ENCODE measurements at places on chromosomes 13 and 19. TPM values are rescaled to one million over a fixed set of nuclear protein-coding genes. Genes with fewer than 3 reads are reported as not detected.

DNA sequence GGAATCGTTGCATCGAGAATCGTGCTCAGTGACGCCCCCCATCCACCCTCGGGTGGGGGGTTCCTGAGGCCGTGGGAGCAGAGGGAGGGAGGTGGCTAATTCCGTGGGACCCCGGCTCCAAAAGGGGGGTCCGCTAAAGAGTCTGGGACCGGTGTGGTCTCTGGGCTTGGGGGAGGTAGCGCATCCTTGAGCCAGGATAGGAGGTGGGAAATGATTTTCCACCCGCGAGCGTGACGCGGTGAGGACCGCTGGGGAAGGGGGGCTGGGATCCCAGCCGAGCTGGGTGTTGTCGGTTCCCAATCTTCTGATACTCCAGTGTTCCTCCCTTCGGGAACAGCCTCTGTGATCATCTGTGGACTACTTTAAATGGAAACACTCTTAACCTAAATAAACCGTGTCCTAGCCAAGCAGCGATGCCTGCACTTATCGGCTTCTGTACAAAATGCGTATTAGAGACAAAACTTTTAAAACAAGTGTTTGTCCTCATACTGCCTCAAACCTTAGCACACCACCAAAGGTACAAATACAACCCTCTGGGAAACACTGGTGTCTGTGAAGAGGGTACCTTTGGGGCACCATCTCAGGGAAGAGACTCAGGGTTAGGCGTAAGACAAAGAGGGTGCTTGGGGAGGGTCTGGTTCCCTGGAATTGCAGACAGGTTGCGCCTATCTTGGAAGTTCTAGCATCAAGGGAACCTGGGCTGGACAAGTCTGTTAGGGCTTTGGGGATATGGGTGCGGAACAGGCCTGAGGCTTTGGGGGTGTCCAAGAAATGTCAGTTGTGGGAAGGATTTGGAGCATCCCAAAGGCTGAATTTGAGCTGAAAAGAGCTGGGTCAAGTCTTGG, 16.0 kb downstream of the KCNC3 start:
- no peak for DNase-seq

GRCh38 chr13:45879666-45880065, 28.1 kb upstream of the SIAH3 start:
- no peak for DNase-seq

DNA sequence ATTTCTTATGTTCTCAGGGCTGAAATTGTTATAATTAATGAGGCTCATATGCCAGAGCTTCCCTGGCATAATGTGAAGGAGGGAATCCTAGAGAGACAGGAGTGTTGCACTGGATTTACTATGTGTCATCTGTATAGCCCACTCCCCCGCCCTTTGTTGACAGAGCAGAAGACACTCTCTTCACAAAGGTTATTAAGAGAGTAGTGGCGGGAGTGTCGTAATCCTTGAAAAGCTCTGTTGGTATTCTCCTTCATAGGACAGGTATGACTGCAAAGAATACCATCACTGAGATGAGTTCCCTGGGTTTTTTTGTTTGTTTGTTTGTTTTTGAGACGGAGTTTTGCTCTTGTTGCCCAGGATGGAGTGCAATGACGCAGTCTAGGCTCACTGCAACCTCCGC, 14.0 kb downstream of the ZNF121 start:
- no peak for DNase-seq

DNA sequence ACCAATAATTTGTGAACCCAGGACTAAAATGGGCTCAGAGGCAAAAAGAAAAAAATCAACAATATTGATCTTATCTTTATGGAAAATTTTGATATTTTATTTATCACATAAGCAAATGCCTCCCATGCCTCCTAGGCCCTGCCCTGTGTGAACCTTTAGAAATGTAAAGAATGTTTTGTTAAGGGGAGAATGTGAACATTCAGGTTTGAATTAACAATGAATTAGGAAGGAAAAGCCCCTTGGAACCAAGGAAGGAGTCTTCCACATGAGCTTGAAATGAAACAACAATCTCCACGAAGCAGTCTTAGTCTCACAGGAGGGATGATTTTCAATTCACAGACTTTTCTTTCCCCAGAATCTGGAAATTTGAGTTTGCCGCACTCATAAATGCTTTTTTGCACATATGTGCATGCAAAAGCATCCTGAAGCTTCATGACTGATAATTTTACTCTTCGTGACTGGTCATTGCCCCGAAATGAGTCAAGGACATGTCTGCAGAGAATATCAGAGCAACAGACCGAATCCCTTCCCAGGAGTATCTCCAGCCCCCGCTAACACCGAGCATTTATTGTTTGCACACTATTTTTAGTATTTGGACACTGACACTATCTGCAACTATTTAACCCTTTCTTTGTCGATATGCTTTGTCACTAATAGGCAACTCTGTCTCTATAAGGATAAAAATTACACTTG, 135.2 kb downstream of the DCT start:
- peak; percentile 57 for DNase-seq

DNA sequence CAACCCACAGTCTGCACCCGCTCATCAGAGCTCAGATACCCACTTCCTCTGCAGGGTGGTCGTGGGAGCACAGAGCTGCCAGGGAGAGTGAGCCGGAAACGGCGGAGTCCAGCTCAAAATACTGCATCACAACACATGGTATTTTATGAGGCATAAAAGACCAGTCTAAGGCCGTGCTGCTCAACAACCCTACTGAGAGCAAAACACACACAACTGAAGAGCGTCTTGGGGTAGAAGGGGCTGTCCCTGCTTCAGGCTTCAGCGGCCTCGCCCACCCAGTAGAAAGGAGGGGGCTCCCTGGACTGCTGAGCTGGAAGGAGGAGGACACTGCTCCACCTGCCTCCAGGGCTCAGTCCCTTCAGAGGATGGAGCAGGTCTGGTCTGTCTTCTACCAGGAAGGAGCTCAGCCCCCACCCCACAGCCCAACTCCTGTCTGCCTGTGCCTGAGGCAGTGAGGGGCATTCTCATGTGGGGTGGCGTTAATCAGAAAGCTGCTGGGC, 36.9 kb downstream of the NAXD start:
- no peak for DNase-seq

DNA sequence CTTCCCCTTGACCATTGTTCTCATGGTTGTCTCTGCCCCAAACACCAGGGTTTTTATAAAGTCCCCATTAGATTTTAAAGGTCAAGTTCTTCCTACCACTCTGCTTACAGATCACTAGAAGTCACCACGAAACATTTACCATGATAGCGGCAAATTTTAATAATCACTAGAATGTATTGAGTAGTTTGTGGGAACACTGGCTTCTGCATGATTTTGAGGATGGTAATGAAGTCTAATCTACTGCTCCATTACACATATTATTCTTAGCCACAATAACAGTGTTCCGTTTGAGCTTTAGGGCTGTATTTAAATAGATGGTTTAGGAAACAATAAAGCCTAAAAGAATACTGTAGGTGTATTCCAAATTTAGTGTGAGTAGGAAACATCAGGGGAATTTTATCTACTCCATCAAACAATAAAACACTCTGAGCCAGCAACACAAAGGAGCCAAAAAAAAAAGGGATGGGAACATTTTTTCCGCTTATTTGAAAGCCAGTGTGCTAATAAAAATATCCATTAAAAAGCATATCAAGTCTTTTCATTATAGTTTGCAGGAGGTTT, 49.7 kb downstream of the KLF12 start:
- no peak for DNase-seq

DNA sequence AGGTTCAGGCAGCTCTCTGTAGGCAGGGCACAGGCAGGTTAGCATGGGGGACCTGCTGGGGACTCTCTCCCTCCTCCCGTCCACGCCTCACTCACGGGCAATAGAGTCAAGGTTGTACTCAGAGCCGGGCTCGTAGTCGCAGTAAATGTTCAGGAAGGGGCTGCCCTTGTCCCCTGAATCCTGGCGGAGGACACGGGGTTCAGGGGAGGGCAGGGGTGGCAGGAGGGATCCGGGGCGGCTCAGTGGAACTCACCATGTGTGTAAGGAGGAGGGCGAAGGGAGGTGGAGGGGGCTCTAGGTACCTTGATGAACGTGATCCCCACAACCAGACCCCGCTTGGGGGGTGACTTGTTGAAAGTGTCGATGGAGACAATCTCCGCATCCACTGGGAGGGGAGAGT, 819 bp downstream of the KPTN start:
- no peak for DNase-seq

DNA sequence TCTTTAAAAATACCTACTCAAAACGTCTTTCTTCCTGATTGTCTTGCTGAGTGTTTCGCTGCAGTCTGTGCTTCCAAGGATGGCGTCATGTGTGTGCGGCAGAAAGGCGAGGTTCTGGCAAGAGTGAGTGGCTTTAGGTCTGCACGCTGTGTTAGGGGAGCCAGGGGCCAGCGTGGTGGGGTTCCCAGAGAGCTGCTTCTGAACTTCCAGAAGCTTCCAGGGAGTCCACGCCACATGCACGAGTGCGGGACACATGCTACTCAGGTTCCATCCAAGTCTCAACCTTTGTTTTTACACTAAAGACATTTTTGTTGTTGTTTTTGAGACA, 67.9 kb downstream of the ATP11A start:
- no peak for DNase-seq

- DNase-seq = no peak
These were observed 3.3 kb downstream of the REX1BD start for GRCh38 chr19:18591735-18592385.

- no peak for DNase-seq
These were observed 4.4 kb upstream of the TUBA3C start for GRCh38 chr13:19185865-19186645.

- DNase-seq = no peak
These were observed 96.9 kb upstream of the OXGR1 start for GRCh38 chr13:97091196-97091595.

DNA sequence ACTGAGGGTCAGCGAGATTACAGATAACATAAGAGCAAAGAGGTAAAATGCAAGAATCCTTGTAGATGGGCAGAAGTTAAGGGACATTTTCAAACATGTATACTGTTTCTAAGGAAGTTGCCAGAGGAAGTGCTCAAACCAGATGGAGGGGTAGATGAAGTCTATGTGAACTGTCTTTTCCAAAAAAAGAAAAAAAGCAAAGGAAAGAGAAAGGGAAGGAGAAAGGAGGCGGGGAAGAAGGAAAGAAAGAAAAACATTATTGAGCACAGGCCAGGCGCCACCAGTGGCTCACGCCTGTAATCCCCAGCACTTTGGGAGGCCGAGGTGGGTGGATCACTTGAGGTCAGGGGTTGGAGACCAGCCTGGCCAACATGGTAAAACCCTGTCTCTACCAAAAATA, 5.3 kb downstream of the DMAC2 start:
- no peak for DNase-seq

DNA sequence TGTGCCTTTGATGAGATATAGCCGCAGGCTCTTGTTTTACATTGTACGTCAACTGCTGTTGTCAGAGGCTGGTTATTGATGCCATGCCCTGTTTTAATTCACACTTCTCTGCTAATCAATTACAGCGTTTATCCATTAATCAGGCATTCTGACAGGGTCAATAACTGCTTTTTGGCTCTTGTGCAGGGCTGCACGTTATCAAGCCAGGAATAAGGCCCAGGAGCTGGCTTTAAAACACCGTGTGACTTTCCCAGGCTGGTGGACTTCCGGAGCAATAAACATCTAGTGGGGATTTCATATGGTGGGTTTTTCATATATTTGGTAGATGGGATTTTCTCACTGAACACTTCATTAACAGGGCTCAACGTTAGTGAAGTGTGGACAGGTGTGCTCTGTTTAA, 221.7 kb downstream of the TM9SF2 start:
- DNase-seq = no peak

- peak; percentile 80 for DNase-seq
These were observed 5.8 kb upstream of the ONECUT3 start for GRCh38 chr19:1747285-1748114.

DNA sequence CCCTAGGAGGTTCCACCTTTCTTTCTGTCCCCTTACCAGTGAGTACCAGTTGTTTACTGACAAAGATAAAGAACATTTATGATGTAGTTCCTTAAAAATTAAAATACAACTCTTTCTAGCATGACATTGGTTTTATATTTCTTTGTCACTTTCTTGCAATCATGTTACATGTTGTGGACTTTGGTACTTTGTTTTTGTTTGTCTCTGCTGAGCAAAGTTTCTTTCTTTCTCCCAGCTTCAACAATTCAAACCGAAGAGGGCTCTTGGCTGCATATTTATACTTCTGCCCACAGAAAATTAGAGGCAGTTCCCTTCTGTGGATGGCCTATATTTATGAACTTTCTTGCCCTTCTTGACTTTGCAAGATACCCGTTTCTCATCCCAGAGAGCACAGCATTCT, 201.2 kb downstream of the MTUS2 start:
- no peak for DNase-seq

DNA sequence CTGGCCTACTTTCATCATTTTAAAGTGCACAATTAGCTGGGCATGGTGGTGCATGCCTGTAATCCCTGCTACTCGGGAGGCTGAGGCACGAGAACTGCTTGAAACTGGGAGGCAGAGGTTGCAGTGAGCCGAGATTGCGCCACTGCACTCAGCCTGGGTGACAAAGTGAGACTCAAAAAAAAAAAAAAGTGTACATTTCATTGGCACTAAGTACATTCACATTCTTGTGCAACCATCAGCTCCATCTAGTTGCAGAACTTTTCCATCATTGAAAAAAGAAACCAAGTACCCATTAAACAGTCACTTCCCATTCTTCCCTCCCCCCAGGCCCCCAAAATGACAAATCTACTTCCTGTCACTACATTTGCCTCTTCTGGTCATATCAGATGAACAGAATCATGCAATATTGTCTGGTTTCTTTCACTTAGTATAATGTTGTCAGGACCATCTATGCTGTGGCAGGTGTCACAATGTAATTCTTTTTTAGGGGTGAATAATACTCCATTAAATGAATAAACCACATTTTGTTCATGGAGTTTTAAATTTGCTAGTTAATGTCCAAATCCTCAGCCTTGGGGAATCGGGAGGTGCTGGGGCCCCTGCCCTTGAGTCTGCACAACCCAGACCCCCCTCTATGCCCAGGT, 7.4 kb upstream of the SIGLEC11 start:
- DNase-seq = no peak

- peak; percentile 100 for DNase-seq
These were observed 135.2 kb downstream of the TSHZ3 start for GRCh38 chr19:31214086-31214485.

DNA sequence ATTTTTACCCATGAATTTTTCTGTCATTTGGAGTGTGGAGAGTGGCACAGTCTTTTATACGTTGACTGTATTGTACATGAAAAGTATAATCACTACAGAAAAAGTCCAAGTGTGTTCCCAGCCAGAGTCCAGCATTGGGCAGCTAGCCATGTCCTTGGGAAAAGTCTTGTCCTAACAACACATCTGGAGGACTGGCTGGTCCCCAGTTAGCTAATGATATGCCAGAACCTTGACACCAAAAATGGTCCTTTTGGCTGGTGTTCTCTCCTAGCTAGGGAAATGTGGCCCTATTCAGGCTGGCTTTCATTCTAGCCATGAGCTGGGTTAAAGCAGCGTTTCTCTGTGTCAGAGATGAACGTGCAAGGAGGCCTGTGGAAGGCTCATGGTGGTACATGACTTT, 98.9 kb downstream of the ESD start:
- no peak for DNase-seq

GRCh38 chr19:41997121-41997850, 3.3 kb upstream of the ATP1A3 start:
- DNase-seq = peak; percentile 22

NAXD gene
- total RNA-seq = 10.2 TPM

SULT2B1 gene
- not detected for total RNA-seq

RNF113B gene
- total RNA-seq = not detected

NCAN gene
- total RNA-seq = not detected

CGB1 gene
- total RNA-seq = not detected

SHANK1 gene
- 4.7 TPM for total RNA-seq

ZSCAN22 gene
- 2.5 TPM for total RNA-seq

CYP4F8 gene
- not detected for total RNA-seq

OR7C1 gene
- total RNA-seq = not detected

ZNF700 gene
- 11.9 TPM for total RNA-seq

CNMD gene
- total RNA-seq = not detected

C2CD4C gene
- total RNA-seq = under 0.01 TPM

WDR83 gene
- total RNA-seq = 5.9 TPM

RYR1 gene
- total RNA-seq = not detected

MIER2 gene
- 11.4 TPM for total RNA-seq

PPM1N gene
- 0.90 TPM for total RNA-seq

Data from IMR-90 (cell line).